ENCODE measurements at places on chromosomes 5 and 9.

DNA sequence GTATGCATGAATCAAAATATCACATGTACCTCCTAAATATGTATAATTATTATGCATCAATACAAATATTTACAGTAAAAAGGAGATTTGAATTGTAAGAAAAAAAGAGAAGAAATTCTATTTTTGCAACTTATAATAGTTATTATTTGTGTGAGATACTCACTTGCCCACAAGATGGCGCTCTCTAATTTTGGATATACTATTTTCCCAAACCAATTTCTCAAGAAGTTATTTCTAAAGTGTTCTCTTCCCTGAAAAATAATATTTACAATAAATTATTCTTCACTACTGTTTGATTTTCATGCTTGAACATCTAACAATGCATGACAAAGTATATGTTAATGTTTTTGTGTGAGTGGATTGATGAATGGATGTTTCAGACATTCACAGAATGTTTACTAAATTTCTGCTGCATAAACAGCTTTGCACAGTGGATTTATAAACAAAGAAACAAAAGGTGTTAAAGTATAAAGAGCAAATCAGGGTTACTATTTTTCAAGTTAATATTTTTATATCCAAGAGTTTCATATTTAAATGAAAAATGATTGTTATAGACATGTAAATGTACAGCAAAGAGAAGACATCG, 503.4 kb downstream of the PDE4D start:
- DNase-seq: no peak

- DNase-seq: no peak
Measured at GRCh38 chr5:42005561-42006153, 80.6 kb downstream of the FBXO4 start.

- no peak for DNase-seq
Measured at GRCh38 chr5:173242079-173242478, 7.1 kb upstream of the NKX2-5 start.

DNA sequence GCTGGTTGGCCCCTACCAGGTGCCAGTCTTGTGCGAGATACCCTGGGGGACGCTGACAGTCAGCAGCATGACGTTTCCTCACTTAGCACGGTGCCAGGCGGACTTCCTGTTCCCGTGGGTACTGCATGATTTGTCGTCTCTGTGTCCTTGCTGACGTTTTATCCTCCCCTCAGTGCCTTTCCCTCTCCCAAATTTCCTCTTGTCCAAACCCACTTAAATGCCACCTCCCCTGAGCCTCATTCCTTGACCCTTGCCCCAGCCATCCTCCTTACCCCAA, 60.6 kb upstream of the SAP30L start:
- DNase-seq: no peak

DNA sequence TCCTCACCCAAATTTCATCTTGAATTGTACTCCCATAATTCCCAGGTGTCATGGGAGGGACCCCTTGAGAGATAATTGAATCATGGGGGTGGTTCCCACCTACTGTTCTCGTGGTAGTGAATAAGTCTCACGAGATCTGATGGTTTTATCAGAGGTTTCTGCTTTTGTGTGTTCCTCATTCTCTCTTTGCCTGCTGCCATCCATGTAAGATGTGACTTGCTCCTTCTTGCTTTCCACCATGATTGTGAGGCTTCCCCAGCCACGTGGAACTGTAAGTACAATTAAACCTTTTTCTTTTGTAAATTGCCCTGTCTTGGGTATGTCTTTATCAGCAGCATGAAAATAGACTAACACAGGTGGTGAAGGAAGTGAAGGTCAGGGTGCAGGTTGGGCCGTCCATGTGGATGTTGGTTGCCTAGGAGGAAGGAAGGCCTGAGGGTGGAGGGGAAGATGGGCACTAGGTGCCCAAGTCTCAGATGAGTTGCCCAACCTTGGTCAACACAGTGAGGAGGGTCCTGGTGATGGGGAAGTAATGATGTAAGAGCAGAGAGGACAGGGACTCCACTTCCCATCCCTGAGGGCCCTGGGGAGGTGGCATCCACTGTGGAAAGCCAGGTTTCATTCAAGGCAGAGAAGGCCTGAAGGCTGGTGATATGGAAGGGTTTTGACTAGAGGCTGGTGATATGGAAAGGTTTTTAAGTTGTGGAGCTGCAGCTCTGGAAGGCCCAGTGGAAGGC, 92.6 kb downstream of the HSPA4 start:
- no peak for DNase-seq

GRCh38 chr9:108283696-108284095, 572.1 kb downstream of the ACTL7B start:
- no peak for DNase-seq

DNA sequence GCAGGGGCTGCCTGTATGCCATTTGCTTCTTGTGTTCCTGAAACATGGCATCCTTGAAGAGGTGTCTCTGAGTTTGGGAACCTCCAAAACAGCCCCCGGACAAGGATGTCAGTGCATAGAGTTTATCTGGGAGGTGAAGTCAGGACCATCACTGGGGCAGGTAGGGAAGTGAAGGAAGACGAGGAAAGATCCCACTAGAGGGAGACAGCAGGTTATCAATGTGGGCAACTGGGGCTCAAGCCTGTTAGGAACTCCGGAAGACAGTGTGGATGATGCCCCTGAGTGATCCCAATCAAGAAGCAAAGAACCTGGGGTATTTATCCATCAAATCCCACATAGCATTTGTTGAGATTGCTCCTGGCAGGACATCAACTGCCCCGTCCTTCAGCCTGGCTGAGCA, 233.1 kb downstream of the AGTPBP1 start:
- DNase-seq: no peak

DNA sequence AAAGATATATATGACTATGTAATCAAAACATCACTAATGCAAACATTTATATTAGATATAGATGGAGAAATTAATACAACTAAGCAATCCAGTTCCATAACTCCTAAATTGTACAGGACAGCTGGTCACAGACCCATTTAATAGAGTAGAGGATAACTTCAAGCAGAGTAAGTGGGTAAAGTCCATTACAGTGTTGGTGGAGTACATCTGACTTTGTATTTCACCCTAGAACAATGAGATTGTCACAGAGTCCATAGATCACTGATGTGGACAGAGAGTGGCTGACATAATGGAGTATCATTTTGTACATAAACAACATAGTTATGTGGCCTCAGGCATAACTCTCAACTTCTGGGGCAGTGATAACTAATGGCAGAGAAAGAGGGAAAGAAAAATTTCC, 267.8 kb upstream of the KLF9 start:
- no peak for DNase-seq

DNA sequence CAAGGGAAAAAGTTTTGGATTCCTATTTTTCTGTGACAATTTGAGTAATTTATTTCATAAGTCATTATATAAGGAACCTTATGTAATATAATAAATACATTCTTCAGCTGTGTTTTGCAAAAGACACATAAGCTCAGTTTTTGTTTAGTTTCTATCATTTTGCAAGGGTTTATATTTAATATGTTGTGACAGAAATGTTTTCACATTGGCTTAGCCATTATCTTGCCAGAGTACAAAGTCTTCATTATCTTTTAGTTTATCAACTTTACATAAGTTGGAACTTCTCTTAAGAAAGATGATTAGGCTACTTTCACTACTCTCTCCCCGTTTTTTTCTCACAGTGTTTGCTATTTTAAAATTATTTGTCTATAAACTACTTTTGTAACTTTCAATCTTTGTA, 54.8 kb downstream of the ERCC6L2 start:
- DNase-seq: no peak

DNA sequence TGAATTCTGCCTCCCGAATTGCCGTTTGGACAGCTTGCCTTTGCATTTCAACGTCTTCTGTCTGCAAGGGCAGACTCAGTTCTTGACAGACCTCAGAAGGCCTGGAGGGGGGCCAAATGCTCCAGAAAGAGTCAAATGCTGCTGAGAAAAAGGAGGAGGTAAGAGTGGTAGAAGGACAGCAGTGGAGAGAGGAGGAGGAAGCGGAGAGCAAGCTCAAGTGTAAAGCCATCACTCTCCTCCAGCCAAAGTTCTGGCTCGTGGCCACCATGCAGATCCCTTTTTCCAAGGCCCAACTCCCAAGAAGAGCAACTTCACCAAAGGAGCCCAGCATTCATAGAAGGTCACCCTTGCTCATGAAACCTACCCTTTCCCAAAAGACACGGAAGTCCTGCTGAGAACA, 36.9 kb upstream of the SMIM23 start:
- no peak for DNase-seq

- no peak for DNase-seq
Measured at GRCh38 chr9:87306006-87306405, 191.7 kb upstream of the DAPK1 start.

GRCh38 chr9:127865645-127866464, 11.4 kb upstream of the ENG start:
- no peak for DNase-seq

- no peak for DNase-seq
Measured at GRCh38 chr5:167642779-167643517, 648.5 kb upstream of the WWC1 start.

DNA sequence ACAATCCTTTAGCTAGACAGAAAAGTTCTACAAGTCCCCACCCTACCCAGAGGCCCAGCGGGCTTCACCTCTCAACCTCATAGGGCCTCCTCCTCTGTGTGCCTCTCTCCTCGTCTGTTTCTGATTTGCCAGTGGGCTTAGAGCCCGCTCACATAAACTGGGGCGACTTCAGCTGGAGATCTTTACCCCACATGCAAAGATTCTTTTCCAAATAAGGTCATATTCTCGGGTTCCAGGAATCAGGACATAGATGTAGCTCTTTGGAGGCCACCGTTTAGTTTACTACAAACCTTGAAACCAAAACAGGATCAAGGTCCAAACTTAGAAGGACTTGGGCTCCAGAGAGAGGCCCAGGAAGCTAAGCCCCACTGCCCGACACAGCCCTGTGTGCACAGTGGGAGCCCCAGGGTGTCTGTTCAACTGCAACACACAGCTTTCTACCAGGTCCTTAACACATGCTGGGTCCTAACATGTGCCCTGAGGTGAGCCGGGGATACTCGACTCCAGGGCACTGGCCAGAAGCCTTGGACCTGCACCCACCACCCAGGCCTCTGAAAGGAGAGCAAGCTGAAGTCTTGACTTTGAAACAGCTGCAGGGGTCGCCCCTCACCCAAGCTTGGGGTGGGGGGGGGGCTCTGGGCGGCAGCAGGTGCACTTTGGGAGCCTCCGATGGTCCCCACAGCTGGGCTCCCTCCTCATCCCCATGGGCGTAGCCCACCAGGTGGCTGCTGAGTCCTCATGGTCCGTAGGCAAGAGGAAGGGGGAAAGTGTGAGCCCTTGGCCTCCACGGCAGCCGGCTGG, 26.8 kb upstream of the SLC12A7 start:
- no peak for DNase-seq

GRCh38 chr9:126297661-126298060, 29.0 kb upstream of the MVB12B start:
- DNase-seq: no peak

GRCh38 chr9:96460882-96461281, 10.9 kb downstream of the HABP4 start:
- no peak for DNase-seq

DNA sequence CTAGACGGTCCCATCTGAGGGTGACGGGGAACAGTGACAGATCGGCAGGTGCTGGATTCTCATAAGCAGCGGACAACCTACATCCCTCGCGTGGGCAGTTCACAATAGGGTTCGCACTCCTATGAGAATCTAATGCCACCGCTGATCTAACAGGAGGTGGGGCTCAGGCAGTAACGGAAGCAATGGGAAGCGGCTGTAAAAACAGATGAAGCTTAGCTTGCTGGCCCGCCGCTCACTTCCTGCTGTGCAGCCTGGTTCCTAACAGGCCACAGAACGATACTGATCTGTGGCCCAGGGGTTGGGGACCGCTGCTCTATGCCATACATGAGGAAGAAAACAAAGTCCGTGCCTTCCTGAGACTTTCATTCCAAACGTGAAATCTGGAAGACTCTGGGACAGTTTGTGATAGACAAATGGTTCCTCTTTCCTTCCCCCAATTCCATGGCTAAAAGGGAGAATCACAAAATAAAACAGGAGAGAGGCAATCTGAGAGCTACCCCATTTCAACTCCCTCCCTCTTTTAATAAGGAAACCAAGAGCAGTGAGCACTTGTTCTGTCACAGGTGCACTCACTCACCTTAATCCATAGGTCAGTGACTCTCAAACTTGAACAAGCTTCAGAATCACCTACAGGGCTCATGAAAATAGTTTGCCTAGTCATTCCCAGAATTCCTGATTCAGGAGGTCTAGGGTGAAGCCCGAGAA, 12.1 kb downstream of the PDCL start:
- peak; percentile 22 for DNase-seq

- DNase-seq: peak; percentile 3
Measured at GRCh38 chr9:87445646-87446045, 52.0 kb upstream of the DAPK1 start.

DNA sequence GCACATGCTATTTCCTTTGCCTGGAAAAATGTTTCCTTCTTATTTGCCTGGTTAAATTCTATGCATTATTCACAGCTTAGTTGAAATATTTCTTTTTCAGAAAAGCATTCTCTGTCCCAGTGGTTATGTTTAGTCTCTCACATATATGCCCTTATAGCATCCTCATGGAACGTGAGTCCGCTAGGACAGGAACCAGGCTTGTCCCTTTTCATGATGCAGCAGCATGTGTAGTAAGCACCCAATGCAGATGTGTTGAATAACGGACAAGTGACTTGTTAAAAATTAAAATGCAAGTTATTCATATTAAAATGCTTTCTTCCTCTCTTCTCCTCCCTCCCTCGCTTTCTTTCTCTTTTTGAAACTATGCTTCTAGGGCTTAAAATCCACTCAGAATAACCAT, 349.3 kb downstream of the GLIS3 start:
- no peak for DNase-seq

DNA sequence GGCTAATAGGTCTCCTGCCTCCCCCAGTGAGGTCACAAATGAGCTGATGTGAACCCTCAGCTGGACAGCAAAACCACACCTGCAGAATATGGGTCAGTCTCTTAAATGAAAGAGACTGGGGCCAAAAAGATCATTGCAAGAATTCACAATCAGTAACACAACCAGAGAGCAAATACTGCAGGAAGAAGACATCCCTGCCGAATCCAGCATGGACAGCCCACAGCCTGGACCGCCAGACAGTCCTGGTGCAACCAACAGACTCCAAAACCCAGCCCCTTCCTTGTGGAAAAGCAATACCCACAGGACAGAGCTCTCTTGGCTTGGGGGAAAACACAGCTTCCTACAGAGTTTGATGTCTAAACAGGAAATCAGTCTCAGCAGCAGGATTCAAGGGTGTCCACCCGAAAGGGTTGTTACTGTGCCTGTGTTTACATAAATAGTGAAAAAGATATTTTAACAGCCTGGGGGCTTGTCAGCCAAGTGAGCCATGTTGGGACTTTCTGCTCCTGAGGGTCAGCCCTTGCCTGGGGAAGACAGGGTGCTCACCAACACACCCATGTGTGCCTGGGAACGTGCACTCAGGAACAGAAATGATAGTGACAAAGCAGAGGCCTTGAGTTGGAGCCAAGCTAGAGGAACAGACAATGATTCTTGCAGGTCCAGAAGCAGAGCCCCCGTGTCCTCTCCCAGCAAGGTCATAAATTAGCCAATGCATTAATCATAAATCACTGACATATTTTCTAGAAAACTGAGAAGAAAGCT, 106.2 kb downstream of the SEMA5A start:
- DNase-seq: no peak

- no peak for DNase-seq
Measured at GRCh38 chr5:167489202-167489601, 802.2 kb upstream of the WWC1 start.

- no peak for DNase-seq
Measured at GRCh38 chr9:13047827-13048587, 231.5 kb downstream of the MPDZ start.

GRCh38 chr5:33240558-33240957, 200.2 kb upstream of the TARS1 start:
- no peak for DNase-seq

All from T follicular helper cell (primary cell).